ENCODE measurements at places on chromosomes 1 and 21.

DNA sequence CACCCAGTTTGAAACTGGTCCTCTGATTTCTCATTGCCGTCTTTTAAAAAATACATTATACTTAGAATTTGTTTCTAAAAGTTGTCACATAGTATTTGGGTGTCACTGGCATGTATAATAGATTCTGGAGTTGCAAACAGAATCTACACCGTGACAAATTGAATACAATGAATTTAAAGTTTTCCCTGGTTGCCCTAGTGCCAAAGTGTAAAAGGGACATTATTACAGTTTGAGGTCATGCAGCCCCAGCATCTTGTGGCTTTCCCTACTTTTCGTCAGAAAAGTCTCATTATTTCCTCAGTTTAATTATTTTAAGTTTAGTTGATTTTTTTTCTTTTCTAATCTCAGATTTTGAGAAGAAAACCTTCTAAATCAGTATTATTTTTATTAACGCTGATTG, 155.9 kb downstream of the DISP1 start:
- DNase-seq, result no peak

- DNase-seq, result no peak
Measured at GRCh38 chr1:244672946-244673682, 20.2 kb downstream of the DESI2 start.

- no peak for DNase-seq
Measured at GRCh38 chr1:217363319-217363718, 267.6 kb downstream of the GPATCH2 start.

GRCh38 chr1:225603538-225604354, 49.2 kb downstream of the ENAH start:
- no peak for DNase-seq

GRCh38 chr1:20191266-20191825, 5.0 kb upstream of the PLA2G2C start:
- DNase-seq, result no peak

DNA sequence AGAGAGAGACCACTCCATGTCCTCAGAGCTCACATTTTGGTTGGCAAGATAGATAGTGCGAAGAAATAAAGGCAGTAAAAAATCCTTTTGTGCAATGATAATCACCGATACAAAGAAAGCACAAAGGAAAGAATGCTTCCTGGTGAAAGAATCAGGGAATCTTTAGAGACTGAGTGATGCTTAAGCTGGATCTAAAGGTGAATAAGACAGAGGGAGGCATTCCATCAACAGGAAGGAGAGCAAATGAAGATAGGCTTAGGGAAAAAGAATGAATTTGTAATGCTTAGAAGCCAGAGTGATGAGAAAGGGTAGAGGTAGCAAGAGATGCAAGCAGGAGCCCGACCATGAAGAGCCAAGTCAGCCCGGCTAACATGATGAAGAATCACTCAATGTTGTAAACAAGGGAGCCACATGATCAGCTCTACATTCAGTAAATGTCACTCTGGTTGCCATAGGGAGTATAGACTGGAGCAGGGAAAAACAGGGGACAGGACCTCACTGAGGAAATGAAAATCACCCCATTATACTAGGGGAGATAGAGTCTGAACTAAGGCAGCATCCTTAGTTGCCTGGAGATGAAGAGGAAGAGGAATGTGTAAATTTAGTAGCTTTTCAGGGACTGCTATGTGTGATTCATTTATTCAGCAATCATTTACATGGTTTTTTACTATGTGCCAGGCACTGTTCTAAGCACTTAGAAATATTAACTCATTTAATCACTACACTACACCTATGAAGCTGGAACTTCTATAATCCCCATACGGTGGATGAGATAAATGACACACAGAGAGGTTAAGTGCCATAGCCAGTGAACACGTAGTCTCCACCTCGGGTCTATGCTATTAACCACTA, 402.6 kb upstream of the NFIA start:
- DNase-seq, result no peak

DNA sequence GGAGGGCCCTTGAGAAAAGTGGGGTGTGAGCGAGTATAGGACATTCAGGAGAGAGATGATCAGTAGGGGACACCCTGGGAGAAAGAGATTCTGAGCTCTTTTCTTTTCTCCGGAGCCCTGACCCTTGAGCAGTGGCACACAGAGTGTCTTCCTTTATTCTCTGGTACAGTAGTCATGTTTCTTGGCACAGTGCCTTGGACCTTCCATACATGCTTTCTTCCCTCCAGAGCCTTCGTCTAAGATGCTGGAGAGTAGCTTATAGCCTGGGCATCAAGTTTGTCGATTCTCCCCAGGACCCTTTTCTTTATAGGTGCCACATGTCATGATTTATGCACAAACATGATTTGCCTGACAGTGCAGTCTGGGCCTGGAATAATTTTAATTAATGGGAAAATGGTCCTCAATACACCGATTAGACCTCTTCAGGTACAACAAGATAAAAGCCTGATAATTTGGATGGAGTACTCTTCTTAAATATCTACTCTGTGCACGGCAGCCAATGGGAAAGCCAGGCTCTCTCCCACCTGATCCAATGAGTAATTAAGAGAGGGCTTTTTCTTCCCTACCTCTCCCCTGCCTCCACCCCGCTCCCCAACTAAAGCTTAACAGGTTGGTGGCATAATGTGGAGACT, at the start of gene TBX19:
Gene TBX19, plus strand, starts transcription at position 582 of the 632 bp plus-strand sequence. CDS start 214 bp downstream, outside the sequence.
- no peak for DNase-seq

DNA sequence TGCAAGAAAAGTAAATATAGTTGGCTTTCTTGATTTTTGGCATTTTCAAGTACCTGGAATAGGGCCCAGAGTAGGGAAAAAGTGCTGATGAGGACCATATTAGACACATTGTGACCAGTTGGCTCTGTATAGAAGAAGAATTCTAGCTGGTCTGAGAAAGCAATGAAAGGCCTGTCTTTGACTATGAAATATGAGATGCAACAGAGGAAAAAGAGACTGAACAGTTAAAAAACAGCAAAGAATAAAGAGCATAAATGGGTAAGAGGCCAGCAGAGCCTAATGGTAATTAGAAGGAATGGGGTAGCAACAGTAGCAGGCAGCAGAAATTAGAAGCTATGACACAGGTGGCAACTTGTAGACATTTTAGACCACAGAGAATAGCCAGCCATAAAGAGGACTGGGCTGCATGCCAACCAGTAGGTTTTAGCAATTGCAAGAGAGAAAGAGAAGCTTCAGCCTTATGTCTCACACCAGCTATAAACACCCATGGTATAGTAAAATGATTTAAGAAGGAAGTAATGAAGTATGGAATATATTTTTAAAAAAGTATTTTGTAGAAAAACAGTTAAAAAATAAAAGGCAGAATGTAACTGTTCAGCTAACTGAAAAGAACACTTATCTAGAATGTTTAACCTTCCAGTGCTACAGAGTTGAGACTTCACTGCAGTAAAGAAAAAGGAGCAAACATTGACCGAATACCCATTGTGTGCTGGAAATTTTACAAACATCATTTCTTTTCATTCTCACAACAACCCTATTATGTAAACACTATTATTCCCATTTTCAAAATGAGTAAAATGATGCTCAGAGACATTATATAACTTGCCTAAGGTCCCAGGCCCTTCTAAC, 114.1 kb downstream of the LHX4 start:
- DNase-seq, result no peak

DNA sequence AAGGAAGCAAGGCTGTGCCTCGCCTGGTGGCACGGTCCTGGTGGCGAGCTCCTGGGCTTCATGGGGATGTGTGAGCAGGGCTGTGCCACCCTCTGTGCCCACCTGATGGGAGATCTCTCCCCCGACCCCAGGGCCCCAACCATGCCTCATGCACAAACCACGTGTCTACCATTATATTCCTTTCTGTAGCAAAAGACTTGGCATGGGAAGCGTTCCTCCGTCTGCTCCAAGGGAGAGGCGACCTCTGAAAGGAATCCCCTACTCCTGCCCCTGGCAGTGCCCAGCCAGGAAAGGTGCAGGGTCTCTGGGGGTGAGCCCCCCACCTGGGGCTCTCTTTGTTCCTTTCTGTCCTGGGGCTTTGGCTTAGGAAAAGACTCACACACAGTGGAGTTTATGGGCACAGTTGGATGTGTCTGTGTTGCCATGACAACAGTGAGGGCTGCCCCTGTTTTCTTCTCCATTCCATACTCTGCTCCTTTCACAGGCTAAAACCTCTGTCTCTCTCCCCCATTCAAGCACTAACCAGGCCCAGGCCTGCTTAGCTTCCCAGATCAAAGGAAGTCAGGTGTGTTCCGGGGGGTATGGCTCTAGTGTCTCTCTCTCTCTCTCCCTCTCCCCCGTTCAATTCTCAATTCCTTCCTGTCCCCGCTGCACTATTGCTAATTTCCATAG, 21.4 kb upstream of the LRRN2 start:
- DNase-seq, result no peak

- DNase-seq, result no peak
Measured at GRCh38 chr1:66532798-66533783, 862 bp upstream of the SGIP1 start.
